ENCODE measurements at places on chromosomes 6 and 20. TPM values are rescaled to one million over a fixed set of nuclear protein-coding genes. Genes with fewer than 3 reads are reported as not detected.
A peak's percentile ranks its signal among the peaks of the same experiment; 100 is the strongest.

GRCh38 chr6:16243055-16243454 is 4.7 kb downstream of the GMPR start:
- no peak for DNase-seq
- H3K27ac ChIP-seq: no peak overlapping the region
- peaks cover 19% of the 10 kb centered on the region for H3K36me3 ChIP-seq

DNA sequence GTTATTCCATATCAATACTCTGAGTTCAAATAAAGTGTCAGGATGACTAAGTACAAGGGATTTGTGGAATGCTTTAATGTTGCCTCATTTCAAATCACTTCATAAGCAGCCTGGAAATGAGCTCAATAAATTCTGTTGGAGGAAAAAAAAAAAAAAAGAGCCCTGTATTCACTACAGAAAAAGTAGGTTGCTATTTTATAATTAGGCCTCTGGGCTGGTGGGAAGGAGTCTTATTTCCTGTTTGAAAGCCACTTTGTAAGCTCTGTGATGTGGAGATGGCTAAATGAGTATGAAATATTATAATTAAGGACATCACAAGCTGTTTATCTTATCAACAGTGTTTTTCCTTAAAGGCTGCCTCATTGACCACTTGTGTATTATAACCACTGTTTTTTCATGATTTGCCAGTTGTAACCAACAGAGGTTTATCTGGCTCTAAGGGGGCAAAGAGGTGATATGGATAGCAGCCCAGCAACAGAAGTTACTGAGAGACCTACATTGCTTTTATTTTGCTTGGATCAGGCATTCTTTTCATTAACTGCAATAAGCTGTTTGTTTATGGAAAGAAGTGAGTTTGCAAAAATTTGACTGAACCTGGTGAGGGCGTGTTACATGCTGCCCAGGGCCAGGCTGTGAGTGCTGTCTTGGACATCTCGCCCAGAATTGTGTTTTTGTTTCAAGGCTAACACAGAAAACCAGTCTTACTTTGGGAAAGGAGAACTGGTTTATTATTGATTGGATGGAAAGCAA is 563.3 kb upstream of the MAP3K7 start:
- H3K36me3 ChIP-seq: no peaks in the 10 kb centered on the region
- DNase-seq: no peak
- no peaks in the 10 kb centered on the region for H3K4me1 ChIP-seq

- DNase-seq: no peak
- no peak overlapping the region for H3K27ac ChIP-seq
- peaks cover 47% of the 10 kb centered on the region for H3K4me1 ChIP-seq
- peaks cover 7% of the 10 kb centered on the region for H3K36me3 ChIP-seq
Measured at GRCh38 chr6:5979650-5980420, 26.9 kb downstream of the NRN1 start.

GRCh38 chr20:49420811-49421295 is 61.6 kb downstream of the KCNB1 start:
- H3K36me3 ChIP-seq: no peaks in the 10 kb centered on the region
- H3K27ac ChIP-seq: no peak overlapping the region
- no peaks in the 10 kb centered on the region for H3K4me1 ChIP-seq
- no peak for DNase-seq

DNA sequence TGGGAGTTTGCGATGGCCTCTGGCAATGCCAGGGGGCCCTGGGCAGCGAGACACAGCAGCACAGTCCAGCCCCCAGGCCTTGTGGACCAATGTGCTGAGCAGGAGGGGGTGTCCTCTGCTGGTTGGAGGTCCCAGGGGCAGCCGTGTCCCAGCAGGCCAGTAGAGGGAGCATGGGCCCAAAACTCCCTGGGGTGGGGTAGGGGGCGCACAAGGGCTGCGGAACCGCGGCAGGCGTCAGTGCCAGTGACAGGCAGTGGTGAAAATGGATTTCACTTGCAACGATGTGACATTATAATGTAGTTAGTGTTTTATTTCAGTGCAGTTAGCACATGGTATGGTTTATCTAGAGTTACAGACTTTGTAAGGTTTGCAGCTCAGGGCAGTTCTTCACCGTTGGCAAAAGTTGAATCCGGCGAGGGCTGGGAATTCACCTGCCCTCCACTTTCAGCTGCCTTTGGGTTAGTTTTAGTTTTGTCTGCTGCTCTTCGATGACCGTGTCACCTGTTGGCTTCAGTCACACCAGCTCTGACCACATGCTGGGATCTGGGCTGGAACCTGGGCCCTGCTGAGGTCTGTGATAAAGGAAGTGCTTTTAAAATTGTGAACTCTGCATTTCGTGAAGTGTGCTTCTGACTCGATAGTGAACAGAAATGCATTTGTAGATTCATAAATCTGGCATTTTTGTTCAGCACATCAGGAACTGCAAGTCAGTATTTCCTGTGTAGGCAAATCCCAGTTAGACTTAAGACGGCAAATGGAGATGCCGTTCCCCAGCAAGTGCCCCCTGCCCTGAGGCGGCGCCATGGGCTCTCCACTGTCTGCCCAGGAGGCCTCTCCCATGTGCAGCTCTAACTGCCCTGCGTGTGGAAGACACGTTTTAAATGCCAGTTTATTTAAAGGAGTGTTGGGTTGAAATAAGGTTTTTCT is 46.8 kb downstream of the PYGB start:
- no peaks in the 10 kb centered on the region for H3K27me3 ChIP-seq
- no peak overlapping the region for H3K27ac ChIP-seq
- no peaks in the 10 kb centered on the region for H3K4me1 ChIP-seq
- H3K4me3 ChIP-seq: no peak overlapping the region
- DNase-seq: peak; percentile 57
- peaks cover 2% of the 10 kb centered on the region for H3K36me3 ChIP-seq

GRCh38 chr6:13012296-13012695 is 295.7 kb downstream of the PHACTR1 start:
- no peak for DNase-seq
- H3K36me3 ChIP-seq: no peaks in the 10 kb centered on the region
- no peak overlapping the region for H3K27ac ChIP-seq
- H3K4me1 ChIP-seq: peaks cover 4% of the 10 kb centered on the region

Gene UQCC2
- 60.9 TPM for total RNA-seq

Gene RAET1G
- not detected for total RNA-seq

Gene ANKEF1
- total RNA-seq: 8.1 TPM

DNA sequence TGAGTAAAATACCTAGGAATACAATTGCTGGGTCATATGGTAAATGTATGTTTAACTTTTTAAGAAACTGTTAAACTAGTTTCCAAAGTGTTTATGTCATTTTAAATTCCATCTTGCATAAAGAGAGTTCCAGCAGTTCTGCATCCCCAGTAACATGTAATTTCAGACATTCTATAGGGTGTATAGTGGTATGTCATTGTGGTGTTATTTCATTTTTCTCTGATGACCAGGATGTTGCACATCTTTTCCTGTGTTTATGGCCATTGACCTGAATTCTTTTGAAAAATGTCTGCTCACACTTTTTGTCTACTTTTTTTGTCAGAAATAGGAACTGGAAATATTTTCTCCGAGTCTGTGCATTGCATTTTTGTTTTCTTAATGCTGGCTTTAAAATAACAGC is 128.9 kb downstream of the TMEM200A start:
- H3K4me3 ChIP-seq: no peak overlapping the region
- no peak for DNase-seq
- no peaks in the 10 kb centered on the region for H3K27me3 ChIP-seq
- peaks cover 14% of the 10 kb centered on the region for H3K36me3 ChIP-seq
- H3K27ac ChIP-seq: no peak overlapping the region

Gene SNTA1
- total RNA-seq: 10.6 TPM

DNA sequence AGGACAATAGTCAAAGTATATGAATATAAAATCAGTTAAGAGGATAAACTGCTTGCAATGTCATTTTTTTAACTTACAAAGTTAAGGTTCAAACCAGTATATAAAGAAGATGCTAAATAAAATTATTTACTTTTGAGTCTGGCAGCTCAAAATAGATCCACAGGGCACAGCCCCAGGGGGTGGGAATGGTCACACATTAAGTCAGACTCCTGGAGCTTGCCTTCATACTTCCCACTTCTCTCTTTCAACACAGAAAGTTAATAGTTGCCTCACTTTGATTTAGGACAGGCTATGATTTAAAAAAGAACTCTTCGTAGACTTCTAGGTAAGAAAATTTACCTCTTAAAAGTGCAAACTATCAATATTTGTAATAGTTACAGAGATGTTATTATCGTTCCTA is 158.3 kb upstream of the RUNX2 start:
- H3K4me3 ChIP-seq: no peak overlapping the region
- no peaks in the 10 kb centered on the region for H3K27me3 ChIP-seq
- H3K27ac ChIP-seq: no peak overlapping the region
- peaks cover 13% of the 10 kb centered on the region for H3K4me1 ChIP-seq

Gene GSTA1
- not detected for total RNA-seq

DNA sequence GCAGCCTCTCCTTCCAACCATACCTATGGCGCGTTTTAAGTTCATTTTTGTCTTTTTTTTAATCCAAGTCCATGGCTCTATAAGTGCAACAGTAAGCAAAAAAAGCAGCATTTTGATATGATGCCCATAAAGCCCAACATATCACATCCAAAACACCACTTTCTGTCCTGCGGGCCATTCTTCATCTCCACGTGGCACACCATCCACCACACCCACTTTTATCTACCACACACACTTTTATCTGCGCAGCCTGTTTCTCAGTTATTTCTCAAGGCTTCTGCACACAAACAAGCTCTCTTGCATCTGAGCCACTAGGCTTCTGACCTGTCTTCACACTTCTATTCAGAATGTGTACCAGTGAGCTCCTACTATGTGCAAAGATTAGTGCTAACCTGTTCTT is 5.3 kb downstream of the GCLC start:
- H3K27ac ChIP-seq: no peak overlapping the region
- no peak overlapping the region for H3K4me3 ChIP-seq
- no peaks in the 10 kb centered on the region for H3K27me3 ChIP-seq
- no peak for DNase-seq
- H3K36me3 ChIP-seq: peaks cover 5% of the 10 kb centered on the region
